ENCODE measurements at places on chromosomes 7 and 10.

- DNase-seq, result no peak
These were observed 417.3 kb downstream of the RPS24 start for GRCh38 chr10:78450807-78451485.

DNA sequence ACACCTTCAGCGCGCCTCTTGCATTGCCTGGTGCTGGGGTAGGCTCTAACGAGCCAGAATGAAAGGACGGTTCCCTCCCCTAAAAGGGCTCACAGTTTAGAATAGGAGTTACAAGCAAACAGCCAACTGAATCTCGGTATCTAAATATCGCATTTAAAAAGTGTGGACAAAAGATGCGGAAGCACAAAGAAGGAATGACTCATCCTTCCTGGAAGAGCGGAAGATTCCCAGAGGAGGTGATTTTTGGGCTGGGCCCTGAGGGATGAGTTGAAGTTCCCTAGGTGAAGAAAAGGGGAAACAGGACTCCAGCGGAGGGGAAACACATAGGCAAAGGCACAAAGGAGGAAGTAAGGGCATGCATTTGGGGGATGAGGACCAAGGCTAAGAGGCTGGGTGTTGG is 29.9 kb downstream of the SRRM3 start:
- DNase-seq, result no peak

DNA sequence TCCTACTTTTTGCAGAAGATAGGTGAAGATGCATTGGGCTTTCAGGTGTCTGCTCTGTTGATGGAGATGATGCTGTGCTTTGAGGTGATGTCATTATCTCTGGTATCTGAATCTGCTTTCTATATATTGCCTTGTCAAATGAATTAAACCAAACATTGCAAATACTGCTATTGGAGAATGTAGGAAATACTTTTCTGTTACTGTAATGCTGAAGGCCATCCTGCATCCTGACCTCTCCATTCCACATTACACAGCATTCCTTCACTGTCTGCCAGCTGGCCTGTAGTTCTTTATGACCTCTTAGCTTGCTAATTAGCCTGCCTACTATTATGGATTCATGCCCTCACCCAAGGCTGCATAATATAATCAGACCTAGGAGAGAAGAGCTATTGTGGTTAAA is 73.2 kb downstream of the VCL start:
- DNase-seq, result peak; percentile 15

DNA sequence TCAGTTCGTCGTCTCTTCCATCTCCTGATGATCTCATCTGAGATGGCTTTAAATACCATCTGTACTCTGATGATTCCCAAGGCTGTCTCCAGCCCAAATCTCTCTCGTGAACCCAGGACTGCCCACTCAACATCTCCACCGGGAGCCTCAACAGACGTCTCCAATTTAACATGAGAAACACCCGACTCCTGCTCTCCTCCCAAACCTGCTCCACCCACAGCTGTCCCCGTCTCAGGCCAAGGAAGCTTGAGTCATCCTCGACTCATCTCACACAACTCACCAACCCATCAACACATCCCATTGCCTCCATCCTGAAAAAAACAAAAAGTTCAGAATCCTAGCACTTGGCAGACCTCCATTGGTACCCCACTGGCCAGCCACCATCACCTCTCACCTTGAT is 29.7 kb upstream of the CALN1 start:
- peak; percentile 19 for DNase-seq

DNA sequence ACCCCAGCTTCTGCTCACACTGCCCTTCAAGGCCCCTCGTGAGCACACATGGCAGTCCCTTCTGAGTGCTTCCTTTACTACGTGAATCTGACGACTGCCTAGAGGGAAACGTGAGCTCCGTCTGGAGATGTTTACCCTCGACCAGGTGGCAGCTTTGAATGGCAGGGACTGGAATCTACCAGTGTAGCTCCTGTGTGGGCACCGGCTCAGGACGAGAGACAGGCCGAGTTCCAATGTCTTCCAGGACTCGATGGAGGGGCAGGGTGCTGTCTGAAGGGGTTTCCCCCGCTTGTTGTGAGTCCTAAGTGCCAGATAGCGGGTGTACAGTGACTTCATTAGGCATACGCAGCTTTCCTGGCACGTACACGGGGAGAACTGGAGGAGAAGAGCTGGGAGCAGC is 229.9 kb downstream of the ADARB2 start:
- no peak for DNase-seq

DNA sequence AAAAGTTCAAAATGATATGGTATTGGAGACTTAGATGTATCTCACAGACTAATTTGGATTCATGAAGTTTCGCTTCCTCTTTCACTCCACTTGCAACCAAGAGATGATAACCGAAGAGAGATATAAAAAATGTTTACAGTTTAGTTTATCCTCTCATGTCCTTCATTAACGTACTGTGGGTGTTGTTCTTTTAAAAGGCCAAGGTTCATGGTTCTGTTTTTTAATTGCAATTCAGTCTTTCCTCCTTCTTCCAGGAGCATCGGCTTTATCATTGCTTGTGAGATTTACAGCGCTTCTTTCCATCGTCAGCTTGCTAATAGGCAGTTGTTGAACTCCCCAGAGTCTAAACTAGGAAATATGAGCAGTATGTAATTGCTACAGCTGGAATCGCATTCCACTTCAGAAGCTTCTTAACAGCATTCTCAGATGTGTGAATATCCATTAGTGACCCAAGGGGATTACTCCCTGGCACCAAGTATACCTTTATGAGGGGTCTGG is 75.9 kb upstream of the HGF start:
- DNase-seq, result no peak

GRCh38 chr7:11474902-11475585 is 357.0 kb downstream of the THSD7A start:
- DNase-seq, result no peak

DNA sequence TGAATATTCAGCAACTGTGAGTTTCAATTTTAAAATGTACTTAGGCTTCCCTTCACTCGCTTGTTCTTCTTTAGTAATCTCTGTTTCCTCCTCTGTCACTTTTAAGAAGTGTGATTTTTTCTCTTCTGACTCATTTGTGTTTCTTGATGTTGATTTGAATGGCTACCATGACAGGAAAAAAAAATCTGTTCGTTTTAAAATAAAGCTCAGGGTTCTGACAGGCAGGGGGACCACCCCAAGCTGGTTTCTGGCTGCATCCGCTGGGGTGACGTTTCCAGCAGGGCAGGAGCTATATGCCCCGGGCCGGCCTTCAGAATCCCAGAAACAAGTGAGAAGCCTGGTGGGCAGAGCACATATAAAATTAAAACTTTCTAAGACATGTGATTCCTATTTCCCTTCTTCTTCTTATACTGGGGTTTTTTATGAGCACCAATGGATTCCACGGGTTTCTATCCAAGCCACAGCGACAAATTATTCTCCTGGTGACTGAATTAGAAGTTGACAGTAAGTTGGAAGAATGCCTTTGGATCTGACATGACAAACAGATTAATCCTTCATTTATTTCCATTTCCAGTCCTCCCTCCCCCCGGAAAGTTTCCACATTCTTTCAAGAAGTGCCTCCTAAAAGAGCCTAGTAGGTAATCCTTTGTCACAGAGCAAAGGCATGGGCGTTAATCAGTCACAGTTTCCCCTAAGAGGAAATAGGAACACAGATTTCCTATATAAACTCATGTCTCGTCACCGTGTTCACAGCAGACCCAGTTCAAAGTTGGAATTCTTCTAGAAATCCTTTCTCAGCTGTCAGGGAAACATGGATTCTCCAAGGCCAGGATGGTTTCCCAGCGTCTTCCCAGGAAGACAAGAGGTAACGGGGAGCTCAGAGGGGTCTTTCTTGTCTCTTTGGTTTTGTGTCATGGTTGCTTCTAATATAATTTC is 79.9 kb downstream of the PTPRE start:
- DNase-seq, result no peak

- no peak for DNase-seq
These were observed 161.5 kb upstream of the PRKCQ start for GRCh38 chr10:6741541-6741941.

DNA sequence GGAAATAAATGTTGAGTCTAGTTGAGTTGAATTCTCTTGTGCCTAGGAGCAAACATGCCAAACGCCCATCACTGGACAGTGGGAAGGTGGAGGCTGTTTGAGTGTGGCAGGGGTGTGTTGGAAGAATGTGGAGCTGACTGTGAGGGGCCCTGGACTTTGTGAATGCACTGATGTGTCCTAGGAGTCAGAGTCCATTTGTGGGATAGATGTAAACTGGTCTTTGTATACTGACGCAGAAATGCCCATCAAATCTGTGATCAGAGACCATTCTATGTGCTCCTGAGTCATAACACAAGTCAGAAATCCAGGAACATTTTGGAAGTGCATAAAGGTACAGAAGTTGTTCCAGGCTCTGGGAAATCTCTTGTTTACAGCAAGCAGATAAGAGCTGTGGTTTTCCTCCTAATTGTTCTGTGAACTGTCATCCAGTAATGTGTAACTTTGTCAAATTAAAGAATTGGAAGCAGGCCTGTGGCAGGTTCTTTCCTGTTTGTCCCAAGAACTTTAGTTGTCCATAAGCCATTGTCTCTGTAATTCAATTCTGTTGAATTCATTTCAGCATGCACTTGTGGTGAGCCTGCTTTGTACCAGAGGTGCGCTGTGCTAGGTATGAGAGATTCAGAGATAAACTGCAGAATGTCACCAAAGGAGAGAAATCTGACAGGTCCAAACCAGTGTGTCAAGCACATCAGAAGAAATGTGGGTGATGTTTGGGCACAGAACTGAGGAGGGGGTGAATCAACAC is 7.6 kb downstream of the PRXL2A start:
- DNase-seq, result no peak

DNA sequence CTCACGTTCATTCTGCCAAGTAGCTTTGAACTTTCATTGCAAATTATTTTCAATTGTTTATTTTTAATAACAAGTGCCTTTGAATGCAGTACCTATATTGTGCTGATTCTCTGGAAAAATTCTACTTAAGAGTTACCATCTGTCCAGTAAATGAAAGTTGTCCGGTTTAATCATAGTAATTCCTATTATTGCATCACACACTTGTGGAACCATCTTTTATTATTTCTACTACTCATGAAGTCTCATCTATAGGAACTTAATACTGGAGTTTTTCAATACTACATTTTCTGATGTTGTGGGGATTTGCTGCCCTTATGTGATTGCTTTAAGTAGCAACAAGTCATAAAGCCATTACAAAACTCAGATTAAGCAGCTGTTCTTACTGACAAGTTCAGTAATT is 16.5 kb upstream of the SKAP2 start:
- DNase-seq, result no peak

Data from H54 (cell line).